ENCODE measurements at places on chromosomes 7 and 10.
A peak's percentile ranks its signal among the peaks of the same experiment; 100 is the strongest.

DNA sequence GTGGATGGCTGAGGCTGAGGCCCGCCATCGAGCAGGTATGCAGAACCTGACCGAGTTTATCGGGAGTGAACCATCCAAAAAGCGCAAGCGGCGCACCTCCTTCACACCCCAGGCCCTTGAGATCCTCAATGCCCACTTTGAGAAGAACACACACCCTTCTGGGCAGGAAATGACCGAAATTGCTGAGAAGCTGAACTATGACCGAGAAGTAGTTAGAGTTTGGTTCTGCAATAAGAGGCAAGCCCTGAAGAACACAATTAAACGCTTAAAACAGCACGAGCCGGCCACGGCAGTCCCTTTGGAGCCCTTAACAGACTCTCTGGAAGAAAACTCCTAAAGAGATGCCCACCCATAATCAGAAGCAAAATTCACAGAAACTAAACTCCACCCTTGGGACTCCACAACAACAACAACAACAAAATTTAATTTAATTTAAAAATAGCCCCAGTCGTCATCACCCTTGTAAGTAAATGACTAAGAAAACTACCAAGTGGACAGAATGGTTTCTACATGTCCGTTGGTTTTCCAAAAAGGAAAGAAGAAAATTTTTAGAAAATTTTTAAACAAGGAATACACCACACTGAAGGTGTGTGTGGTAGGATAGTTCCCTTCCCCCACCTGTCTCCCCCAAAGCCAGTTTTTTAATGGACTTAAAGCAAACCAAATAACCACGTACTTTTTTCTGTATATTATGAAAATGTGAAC is 101.7 kb upstream of the YAE1 start:
- DNase-seq, result no peak

DNA sequence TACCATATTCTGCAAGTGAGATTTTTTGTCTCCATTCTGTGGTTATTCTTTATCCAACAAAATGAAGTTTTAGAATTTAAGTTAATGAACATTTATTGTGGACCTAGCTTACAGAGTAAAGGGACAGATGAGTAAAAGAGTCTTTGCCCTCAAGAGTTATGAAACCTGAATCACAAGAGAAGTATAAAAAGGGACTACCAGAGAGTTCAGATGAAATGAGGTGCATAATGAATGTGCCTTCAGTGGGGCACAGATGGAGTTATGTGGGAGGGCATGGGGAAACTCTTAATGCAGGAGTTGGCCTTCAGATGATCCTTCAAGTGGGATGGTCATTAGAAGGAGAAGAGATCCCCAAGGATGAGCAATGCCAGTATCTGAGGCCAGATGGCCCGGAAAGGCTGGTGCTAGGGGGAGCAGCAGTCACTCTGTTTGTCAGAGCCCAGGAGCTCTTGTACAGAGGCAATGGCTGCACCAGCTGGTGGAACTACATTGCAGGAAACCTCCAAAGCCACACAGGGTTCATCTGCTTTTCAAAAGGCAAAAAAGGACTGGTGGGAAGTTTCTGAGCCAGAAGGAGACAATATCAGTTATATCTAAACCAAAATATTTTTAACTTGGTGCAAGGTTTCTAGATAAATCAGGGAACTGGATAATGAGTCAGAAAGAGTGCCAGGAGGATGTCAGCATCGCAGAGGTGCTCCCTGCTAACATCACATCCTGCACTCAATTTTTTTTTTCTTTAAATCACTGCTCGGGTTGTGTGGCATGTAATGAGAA is 162.0 kb downstream of the KLF6 start:
- no peak for DNase-seq

DNA sequence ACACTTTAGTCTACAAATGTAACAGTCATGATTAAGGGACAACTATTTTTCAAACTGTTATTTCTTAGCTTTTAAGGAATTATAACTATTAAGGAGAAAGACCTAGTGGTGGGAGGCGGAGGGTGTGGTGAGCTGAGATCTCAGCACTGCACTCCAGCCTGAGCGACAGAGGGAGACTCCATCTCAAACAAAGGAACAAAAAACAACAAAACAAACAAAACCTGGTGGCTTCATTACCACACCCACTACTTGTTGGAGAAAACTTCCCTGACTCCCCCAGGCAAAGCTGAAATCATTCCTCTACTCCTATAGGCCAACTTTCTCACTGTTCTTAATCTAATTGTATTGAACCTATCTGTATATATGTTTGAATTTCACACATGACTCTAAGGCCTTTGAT is 3.2 kb downstream of the POLR1F start:
- no peak for DNase-seq

GRCh38 chr10:110387983-110388686 is 83.4 kb upstream of the SMNDC1 start:
- DNase-seq, result peak; percentile 21

DNA sequence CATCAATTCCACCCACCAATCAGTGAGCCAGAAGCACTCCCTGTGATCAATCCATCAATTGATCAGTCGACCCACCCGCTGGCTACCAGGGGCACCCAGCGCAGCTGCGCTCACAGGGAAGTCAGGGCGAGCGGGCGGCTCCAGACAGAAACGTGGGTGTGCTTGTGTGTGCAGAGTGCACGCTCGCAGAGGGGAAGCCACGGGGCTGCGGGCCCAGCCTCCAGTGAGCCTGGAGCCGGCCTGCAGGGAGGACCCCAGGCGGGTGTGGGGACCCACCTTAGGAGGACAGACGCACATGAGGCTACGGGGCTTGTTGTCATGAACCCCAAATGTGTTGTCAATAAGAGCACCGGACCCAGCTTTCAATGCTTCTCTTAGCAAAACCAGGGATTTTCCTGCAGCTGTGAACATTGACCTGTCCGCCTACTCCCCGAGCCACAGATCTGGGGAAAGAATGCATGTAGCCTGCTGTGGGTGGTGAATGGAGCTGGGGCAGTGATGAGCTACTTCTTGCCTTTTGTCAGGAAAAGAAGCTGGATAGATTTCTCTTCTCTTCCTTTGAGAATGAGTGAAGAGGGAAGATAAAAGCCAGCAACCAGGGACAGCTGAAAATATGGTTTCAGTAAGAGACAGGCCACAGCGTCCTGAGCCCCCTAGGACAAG is 497.8 kb downstream of the DNAJB6 start:
- no peak for DNase-seq

DNA sequence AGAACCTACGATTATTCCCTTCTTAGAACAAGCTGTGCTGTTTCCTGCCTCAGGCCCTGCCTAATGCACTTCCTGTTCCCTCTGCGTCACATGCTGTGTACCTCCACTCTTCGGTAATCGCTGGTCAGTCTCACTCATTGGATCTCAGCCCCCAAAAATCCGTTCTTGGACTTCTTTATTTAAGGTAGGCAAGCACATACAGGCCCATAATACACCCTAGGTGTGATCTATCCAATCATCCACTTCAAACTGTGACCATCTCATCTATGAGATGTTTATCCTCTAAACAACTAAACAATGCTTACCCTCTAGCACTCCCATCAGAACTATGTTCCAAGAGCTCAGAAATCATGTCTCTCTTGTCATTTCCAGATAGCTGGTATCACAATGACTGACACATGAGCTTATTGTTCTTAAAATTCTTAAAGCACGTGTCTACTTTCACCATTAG is 83.9 kb downstream of the CADPS2 start:
- DNase-seq, result no peak

DNA sequence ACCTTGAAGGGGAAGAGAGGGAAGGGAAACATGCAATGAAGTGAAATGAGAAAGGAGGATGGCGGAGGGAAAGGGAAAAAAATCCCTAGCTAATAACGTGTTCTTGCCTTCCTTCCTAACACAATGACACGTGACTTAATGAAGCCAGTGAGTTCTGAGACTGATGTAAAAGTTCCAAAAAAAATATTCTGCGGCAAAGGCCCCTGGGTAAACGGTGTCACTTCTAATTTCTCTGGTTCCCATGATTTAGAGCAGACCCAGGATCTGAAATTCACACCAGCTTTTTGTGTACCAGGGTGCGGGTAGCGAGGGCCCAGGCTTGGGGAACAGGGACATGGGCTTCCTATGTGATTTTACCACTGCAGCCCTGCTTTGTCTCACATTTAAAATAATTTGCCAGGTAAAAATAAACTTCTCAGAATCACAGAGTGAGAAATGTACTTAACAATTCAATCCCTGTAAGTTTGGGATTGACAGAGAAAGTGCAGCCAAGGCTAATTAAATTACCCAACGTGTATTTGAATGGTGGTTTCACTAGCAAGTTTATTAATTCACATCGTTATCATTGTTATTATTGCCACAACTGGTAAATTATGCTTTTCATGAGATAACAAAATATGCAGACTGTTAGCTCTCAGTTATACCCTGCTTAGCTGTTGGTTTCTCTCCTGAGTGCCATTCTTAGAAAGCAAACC is 182.4 kb downstream of the SEM1 start:
- DNase-seq, result no peak

- DNase-seq, result peak; percentile 25
Observed at GRCh38 chr10:103637927-103638557, 144.5 kb downstream of the NEURL1 start.

DNA sequence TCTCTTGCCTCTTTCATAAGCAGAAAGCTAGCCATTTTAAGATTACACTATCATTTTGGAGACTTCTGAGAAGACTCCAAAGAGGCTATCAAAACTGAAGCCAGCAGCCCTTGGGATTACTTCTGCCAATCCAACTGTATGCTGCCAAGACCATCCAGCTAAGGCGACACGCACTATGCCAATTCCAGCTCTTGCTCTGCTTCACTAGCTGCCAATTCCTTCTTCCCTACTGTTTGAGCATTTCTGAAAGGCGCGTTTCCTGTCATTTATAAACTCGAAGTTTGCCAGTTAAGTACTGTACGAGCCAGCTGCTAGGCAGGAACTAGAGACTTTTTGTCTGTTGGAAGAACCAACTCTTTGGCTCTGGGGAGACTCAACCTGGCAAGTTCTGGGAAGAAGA is 36.5 kb downstream of the MALSU1 start:
- DNase-seq, result no peak

DNA sequence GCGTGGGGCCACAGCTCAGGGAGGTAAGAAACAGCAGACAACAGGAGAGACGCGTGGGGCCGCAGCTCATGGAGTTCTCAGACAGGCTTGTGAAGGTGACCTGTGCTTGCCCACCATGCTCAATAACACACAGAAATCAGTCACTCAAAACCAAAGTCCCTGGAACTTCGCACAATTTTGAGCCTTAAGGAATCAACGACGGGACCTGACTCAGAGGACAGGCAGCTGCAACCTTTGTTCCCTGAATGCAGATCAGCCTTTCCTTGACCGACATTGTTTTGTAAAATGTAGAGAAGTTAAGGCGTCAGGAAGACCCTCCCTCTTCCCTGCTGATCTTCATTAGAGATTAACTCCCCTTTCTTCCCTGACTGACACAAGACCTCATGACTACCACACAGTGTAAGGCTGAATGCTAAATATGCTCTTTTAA is 8.5 kb upstream of the KNDC1 start:
- no peak for DNase-seq

GRCh38 chr10:1364151-1364910 is 308.1 kb downstream of the WDR37 start:
- no peak for DNase-seq

DNA sequence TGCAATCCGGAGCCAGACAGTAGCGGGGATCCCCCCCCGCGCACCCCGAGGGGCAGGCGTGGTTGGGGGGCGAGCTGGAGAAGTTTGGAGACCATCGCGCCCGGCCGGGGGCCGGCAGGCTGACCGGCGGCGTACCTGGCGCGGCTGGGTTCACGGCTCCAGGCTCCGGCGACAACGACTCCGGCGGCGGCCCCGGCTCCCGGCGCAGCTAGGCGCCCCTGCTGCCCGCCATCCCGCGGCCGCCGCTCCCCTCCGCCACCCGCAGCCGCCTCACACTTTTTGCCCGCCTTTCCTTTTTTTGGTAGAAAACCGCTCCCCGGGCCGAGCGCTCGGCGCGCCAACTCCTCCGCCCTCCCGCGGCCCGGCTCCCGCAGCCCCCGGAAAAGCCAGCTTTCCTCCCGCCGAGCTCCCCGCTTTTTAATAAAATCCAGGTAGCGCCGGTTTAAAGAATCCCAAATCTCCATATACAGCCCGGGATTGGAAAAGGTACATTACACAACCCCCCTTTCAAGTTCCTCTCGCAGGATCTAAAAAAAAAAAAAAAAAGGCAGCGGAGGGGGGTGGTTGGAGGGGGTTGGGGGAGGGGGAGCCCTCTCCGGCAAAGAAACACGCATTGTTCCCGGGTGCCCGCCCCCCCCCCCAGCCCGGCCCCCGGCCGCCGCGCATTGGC is at the start of gene TNRC18:
Gene TNRC18 (minus strand): TSS at position 529 of the 670 bp plus-strand sequence. CDS start 2,588 bp downstream, outside the sequence.
- DNase-seq, result no peak

DNA sequence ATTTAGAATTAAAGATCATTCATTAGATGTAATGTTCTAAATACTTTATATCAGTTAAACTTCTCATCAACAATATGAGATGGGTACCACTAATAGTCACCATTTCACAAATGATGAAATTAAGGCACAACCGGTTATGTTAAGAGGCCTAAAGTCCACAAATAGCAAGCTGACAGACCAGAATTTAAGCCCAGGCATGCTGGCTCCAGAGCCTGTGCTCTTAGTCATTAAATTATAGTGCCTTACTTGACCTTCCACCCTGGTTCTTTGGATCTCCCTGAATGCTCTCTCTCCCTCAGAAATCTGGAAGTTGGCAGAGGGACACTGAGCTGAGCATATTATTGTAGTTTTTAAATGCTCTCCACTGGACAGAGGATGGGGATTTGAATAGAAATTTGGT is 3.6 kb downstream of the LIPN start:
- no peak for DNase-seq

DNA sequence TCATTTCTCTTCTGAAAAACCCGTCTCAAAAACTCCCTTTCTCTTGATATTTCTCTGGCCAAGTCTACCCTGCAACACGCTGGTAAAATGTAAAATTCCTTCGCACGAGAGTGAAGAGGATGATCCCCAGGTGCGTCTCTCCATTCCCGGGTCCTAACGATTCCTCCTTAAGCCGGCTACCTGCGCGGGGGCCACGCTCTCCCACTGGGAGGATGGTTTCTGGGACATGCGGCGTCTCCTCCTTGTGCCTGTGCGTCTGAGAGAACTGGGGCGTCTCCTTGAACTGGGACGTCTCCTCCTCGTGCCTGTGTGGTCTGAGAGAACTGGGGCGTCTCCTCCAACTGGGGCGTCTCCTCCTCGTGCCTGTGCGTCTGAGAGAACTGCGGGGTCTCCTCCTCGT is 149.9 kb downstream of the WDR37 start:
- DNase-seq, result no peak

GRCh38 chr10:83533290-83533689 is 606.0 kb upstream of the GHITM start:
- DNase-seq, result no peak

- DNase-seq, result no peak
Observed at GRCh38 chr10:125409756-125410155, 249.4 kb upstream of the CTBP2 start.

- DNase-seq, result no peak
Observed at GRCh38 chr10:127884501-127884900, 8.2 kb downstream of the CLRN3 start.

DNA sequence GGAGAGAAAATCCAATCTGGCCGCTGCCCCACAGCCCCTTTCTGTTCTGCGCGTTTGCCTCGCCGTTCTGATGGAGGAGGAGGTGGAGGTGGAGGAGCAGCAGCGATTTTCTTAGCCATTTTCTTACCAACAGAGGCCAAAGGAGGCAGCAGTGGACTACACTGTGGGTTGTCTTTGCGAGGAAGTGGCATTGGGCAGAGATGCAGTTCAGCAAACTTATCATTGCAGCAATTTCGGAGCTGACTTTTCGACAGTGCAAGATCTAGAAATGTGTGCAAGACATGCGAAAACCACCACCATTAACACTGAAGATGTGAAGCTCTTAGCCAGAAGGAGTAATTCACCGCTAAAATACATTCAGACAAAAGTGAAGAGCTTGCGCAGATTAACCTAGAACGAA is 1.9 kb upstream of the ARL4A start:
- no peak for DNase-seq
